ENCODE measurements at places on chromosomes 12 and 14.
A peak's percentile ranks its signal among the peaks of the same experiment; 100 is the strongest.

GRCh38 chr14:99479160-99479905 lies 1.3 kb downstream of the SETD3 start:
- DNase-seq: no peak

DNA sequence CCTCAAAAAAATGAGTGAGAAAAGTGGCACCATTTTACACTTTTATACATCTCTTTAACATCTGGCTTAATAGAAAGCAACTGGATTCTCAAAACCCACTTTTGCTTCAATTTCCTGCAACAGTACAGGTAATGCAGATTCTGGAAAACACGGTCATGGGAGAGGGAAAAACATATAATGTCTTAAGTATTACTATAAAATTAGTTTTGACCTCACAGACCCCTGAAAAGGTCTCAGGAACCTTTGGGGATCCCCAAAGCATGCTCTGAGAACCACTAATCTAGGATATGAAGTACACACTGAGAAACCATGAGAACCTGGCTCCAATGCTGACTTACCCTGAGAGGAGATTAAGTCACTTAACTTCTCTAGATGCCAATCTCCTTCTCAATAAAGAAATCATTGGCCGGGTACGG lies 64.7 kb downstream of the PPP2R5E start:
- no peak for DNase-seq

DNA sequence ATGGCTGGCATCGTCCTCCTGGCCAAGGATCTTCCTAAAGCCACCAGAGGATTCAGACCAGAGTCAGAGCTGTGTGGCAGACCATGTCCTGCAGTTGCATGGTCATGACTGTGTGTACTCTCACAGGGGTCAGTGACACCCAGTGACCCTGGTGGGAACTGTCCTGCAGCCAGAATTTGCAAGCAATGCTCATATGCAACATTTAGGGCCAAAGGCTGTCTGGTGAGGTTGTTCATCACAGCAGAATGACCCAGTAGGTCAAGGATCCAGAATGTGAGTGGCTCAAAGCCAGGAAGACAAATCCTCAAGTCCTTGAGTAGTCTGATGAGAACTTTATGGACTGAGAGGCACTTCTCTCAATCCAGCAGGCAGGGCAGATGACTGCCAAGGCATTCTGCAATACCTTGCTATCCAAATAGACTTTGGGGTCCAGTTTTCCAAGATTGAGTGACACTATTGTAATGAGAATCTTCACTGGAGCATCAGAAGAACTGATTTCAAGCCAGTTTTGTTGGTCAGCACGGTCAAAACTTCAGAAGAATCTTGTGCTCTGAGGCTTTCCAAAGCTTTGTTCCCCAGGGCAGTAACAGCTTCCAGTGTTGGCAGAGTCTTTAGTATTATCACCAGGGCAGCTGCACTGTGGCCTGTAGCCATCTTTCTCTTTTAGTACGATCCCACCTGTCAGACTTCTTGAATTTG lies 122.0 kb downstream of the PTCSC3 start:
- no peak for DNase-seq

DNA sequence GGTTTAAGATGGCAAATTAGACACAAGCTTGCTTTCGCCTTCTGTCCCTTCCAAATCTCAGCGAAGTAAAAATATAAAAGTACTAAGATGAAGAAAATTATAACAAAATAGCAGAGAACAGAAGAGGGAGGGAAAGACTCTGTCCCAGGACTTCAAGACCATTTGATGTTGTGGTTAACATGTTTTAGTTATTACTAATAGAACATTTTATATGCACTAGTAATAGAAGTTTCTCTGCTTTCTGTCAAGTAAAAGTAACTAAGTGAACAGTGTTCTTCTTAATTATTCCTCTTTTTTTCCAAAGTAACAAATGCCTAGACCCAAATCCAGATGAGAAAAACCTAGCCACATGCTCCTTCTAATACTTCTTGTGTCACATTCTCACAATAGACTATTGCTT lies 85.1 kb upstream of the DAAM1 start:
- no peak for DNase-seq

- no peak for DNase-seq
Observed at GRCh38 chr12:69534389-69534822, 50.9 kb upstream of the CCT2 start.

GRCh38 chr14:67191768-67192290 lies 2.6 kb downstream of the GARIN2 start:
- no peak for DNase-seq

GRCh38 chr12:12979731-12980259 lies 20.3 kb downstream of the HEBP1 start:
- no peak for DNase-seq

DNA sequence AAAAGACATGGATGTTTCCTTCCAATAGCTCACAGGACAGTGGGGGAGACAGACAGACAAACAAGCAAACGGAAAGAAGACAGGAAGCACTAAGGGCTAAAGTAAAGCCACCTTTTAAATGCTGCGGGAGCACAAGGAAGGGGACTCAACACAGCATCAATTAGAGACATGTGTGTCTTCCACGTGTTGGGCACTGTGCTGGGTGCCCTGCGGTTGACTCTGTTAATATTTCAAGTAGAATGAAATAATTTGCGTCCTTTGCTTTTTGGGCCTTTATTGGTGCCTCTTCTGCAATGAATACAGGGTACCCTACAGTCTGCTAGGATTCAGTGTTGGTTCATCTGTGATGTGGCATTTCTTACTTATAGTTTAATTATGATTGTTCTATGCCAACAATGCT lies 90.9 kb upstream of the CPM start:
- no peak for DNase-seq

- DNase-seq: no peak
Observed at GRCh38 chr12:82694970-82695369, 8.3 kb downstream of the TMTC2 start.

DNA sequence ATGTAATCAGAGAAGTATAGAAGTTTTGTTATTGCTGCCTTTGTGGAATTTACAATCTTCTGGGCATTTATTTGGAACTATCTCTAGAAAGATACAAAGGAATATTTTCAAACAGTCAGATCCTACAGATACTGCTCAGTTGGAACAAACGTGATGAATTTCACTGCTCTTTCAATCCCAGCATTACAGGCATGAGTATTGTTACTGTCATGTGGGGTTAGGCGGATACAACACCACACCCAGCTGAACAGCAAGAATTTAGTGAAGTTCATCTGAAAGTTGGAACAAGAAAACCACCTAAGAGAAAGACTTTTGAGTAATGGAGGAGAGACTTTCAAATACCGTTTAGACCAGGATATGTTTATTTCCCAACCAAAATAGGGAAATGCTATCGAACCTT lies 123.3 kb upstream of the PLXNC1 start:
- no peak for DNase-seq

DNA sequence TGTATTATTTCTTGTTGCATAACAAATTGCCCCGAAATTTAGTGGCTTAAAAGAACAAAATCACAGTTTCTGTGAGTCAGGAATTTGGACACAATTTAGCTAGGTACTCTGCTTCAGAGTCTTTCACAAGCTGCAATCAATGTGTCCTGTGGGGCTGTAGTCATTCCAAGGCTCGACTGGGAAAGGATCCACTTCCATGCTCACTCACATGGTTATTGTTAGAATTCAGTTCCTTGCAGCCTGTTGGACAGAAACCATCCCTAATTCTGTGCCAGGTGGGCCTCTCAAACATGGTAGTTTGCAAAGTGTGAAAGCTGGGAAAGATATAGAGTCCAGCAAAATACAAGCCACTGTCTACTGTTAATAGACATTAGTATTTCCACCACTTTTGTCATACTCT lies 59.7 kb upstream of the ARID2 start:
- DNase-seq: no peak

GRCh38 chr12:19138551-19138950 lies 9.0 kb downstream of the PLEKHA5 start:
- no peak for DNase-seq

DNA sequence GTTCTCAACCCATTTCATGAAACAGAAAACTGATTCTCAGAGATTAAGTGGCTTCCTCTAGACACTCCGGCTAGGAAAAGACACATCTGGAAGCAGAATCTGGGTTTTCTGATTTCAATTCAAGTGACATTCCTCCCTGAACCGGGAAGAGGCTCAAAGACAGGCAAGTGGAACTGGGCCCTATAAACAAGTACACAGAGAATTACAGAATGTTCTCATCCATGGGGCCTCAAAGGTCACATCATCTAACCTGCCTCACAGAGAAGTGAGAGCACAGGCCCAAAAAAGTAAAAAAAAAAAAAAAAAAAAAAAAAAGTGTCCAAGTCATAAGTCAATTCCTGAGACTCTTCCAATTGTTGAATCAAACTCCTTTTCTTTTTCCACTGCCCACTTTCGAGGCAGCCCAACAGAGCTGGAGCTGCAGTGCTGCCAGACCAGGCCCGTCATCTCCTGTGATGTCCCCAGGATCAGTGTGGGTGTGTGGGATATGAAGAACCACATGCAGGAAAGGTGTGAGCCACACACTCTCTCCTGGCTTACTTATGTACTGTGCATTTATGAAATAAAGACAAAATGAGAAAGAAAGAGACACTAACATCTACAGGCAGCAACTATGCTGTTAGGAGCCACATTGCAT lies 2.8 kb upstream of the KRT1 start:
- DNase-seq: no peak

- peak; percentile 9 for DNase-seq
Observed at GRCh38 chr14:99430491-99430890, 50.2 kb downstream of the SETD3 start.

DNA sequence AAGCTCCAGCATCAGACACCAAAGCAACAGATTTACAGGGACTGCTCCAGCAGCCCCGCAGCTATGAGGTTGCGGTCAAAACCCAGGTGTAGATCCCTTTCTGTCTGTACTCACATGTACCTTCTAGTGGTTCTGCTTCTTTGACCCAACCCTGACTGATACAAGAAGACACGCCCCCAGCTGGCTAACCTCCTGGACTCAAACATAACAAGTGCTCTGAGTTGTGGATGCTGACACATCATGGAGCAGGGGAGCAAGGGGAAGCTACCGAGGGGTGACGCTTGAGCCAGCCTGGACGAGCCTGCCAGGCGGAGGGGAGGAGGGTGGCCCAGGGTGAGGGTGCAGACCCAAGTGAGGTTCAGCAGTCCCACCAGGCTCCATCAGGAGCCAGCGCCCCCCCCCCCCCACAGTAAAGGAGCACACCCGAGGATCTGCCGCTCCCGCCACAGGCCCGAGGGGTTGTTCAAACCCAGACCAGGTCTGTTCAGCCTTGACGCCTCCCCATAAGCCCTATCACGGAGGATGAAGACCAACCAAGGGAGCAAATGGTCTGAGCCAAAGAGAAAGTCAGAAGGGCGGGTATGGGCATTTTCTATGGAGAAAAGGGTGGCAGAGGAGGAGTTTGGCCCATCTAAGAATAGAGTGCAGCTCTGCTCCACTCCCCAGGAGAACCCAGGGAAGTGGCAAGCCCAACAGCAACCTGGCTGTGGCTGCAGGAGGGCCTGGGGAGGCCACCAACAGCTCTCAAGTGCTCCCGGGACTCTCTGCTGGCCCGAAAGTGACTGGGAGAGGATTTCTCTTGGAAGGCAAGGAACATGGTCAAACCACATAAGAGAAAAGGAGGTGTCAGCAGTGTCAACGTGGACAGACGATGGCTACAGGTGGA lies 229.4 kb downstream of the BCL11B start:
- no peak for DNase-seq

All from T-helper 1 cell (primary cell).